Liver (tissue), 10 donors: ENCODE measurements at places on chromosomes 3 and 15.

DNA sequence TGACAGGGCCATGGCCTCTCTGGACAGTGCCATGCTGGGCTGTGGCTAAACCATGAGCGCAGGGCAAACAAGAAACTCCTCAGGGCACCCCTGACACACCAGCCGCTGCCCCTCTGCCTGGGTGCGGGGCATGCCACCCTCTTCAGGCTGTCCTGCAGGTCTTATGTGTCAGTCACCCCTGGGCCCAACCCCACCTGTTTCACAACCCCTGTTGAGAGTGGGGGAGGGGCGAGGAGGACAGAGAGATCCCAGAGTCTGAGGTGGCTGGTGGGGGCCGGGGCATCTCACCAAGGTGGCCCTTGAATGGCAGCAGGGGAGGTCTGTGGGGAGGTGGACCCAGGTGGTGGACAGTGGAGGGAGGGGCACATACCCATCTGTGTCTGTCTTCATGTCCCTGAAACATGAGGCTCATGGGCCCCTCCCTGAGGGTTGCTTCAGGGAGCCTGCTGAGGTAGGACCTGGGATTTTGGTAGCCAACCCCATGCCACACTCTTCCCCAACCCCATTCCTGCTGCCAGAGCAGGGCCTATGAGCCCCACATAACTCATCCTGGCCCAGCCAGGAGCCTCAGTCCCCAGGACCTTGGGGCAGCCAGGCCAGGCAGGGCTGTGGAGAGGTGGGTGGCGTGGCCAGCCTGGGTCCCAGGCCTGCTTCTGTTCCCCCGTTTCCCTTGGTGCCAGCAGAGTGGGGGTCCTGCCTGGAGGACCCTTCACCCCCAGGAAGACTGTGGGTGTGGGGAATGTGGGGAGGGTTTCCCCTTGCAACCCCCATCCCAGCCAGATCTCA lies 1.7 kb upstream of the STAB1 start:
- DNase-seq, result peak; percentile 46

GRCh38 chr15:68228971-68229385 lies 550 bp downstream of the CLN6 start:
- peak; percentile 39 for DNase-seq

GRCh38 chr3:185400866-185401265 lies 37.9 kb downstream of the MAP3K13 start:
- no peak for DNase-seq

DNA sequence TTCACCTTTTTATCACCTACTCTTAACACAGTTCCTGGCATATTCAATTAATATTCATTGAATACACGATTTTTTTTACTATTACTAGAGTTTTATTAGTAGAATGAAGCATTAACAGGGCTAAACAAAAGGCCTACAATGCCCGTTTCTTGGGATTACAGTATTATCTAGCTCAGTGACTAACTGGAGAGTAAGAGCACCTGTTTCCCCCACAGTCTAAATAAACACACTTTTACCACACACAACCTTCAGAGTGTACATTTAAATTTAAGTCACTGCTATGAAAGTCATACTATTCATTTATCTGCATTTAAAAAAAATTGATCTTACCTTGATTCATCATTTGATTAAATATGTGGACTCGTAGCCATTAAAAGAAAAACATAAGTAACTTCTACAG lies 74.8 kb downstream of the PLOD2 start:
- DNase-seq, result no peak

DNA sequence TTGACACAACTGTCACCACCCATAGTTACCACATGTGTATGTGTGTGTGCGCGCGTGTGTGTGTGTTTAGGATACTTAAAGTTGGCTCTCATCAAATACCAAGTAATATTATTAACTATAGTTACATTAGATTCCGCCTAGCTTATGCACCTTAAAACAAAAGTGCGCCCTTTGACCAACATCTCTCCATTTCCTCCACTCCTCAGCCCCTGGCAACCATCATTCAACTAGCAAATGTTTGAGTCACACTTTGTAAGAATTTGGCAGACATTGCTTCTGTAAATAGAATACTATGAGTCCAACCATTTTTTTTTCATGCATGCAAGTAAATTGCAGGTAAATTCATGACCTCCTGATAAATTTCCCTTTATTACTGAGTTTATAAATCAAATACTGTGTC lies 169.3 kb downstream of the GBE1 start:
- DNase-seq, result no peak

GRCh38 chr15:60251300-60252070 lies 146.3 kb downstream of the ANXA2 start:
- no peak for DNase-seq

DNA sequence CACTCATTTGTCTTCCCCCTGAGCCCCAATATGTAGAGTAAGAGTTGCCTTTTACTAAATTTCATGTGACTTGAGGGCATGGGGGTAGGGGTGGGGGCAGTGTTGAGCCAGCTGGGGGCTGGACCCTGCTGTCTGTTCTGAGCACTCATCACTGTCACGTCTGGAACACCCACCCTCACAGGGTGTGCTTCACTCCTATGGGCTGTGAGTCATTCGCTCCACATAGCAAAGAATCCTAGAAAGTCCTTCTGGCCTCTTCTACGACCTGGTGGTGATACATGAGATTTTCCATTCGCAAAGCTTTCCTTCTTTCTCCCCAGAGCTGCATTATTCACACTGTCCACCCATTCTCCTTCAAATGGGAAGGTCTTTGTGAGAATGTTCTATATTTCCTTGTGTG lies 43.6 kb upstream of the MGLL start:
- no peak for DNase-seq

DNA sequence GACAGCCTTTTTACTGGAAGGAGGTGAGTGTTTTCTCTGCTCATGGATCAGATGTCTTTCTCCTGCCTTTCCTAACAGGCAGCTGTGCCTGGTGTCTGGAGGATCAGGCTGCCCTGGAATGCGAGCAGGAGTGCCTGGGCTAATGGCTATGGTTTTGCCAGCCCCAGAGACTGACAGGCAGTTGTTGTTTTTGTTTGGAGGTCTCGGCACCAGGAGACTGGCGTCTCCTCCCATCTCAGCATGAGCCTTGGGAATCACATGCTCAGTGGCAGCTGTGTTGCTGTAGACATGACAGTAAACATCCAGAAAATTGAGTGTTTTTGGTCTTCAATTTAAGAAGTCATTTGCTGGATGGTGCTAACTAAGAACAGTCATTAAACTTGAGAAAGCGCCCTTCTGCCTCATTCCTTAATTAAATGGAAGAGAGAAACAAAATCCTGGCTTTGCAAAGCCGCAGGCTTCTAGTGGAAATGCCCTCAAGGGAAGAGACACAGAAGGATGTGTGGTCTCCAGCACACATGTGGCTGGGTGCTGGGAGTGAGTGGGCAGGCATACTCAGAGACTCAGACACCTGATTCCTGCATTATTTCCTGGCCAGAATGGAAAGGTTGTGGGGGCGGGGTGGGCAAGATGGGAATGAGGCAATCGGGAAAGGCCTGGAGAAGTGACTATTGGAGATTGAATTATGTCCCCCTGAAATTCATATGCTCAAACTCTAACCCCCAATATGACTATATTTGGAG lies 97.0 kb upstream of the NMNAT3 start:
- DNase-seq, result no peak

DNA sequence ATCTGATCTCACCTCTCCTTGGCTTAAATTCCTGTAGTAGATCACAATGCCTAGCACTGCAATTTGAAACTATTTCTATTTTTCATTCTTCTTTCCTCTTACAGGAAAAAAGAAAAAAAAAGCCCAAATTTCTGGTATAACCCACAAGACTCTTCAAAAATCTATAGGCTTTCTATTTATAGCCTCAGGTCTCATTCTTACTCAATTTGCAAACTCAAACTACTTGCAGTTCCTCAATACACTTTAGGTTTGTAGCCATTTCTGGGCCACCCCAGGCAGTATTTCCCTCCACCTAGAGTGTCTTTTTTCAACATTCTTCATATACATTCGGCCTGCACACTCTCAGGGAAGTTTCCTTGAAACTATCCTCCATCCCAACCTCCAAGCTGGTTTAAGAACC lies 169.0 kb downstream of the TBC1D5 start:
- DNase-seq, result no peak

DNA sequence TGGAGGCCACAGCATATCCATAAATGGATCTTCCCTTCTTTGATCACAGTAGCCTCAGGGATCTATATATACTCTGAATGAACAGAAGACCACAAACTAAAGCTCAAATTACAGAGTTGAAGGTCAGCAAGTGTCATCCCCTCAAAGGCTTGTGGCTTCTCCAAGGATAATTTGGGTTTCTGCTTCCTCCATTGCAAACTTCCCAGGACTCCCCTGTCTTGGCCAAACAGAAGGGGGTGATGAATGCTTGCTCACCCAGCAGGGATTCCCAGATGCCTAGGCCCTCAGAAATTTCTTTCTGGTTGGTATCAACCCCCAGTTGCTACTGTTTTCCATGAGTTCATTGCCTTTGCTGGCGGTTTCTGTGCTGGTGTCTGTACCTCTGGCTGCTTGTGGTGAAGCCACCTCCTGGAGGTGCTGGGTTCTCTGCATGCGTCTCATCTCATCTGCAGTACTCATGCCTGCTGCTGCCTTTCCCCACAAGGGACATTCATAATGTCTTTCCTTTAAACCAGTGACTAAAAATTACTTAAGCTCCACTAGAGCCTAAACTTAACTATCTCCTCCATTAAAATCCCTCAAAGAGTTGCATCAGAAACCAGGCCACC lies 17.7 kb downstream of the ENTPD3 start:
- no peak for DNase-seq

GRCh38 chr3:197216169-197216860 lies 82.1 kb downstream of the DLG1 start:
- no peak for DNase-seq

- no peak for DNase-seq
Measured at GRCh38 chr3:147425388-147425850, 16.3 kb downstream of the ZIC1 start.

DNA sequence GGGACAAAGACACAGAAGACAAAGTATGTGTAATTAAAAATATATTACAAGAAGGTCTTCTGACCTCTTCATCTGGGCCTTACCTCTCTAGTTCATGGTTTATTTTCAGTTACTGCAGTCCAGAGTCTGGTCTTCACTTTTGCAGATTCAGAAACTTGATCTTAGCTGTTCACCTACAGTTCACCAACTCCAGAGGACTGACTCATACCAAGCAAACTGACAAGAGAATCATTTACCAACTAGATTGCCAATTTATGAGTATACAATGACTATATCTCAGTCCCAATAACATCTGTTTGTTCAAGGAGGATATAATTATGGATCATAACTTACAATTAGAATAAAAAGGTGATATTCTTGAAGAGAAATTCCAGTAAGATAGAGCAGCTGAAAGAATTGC lies 9.0 kb downstream of the P2RY1 start:
- no peak for DNase-seq

- DNase-seq, result peak; percentile 71
Measured at GRCh38 chr15:94844538-94845389, 613.4 kb downstream of the MCTP2 start.

GRCh38 chr3:42957573-42957972 lies 21.5 kb upstream of the GASK1A start:
- no peak for DNase-seq

DNA sequence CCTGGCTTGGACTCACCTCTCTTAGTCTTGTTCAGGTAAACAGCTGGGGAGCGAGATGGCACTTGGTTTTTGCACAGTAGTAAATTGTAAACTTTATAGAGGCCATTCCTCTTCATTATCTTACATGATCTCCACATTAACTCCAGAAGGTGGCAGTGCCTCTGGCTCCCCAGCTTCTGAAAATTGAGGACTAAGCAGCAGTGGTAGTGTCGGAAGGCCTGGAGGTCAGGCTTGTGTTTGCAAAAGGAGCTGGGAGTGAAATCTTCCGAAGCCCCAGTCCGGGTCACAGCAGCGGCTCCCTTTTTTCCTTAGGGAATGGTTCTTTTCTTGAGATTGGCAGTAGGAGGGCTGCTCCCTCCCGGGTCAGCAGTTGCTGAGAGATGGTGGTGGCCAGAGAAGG lies 85.7 kb downstream of the FNDC3B start:
- no peak for DNase-seq

DNA sequence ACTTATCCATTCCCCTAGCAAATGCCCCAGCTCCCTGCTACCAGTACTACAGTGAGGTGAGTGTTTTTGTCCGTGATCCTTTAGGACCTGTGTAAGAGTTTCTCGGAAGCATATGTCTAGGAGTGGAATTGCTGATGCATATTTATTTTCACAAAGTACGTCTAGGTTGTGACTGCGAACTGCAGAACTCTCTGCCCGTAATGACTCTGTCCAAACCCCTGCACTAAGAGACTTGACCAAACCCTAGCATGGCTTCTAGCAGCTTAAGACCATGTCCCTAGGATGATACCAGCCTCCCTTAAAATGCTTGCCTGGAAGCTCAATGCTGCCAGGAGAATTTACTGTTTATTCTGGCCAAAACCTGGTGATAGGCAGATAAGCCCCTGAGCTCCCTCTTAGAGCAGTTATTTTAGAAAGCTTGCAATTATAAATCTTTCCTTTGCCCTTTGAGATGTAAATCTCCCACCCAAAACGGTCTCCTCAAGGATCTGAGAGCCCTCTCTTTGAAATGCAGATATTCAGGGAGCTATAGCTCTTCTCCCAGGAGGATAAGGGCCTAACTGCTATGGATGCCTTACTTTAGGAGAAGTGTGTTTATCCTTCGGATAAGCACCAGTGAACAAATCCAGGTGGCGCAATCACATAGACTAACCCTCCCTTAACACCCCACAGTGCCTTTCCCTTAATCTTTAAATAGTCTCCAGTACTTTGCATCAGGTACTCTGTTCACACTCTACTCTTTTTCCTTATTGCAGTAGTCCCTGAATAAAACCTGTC lies 14.7 kb upstream of the CA12 start:
- no peak for DNase-seq

DNA sequence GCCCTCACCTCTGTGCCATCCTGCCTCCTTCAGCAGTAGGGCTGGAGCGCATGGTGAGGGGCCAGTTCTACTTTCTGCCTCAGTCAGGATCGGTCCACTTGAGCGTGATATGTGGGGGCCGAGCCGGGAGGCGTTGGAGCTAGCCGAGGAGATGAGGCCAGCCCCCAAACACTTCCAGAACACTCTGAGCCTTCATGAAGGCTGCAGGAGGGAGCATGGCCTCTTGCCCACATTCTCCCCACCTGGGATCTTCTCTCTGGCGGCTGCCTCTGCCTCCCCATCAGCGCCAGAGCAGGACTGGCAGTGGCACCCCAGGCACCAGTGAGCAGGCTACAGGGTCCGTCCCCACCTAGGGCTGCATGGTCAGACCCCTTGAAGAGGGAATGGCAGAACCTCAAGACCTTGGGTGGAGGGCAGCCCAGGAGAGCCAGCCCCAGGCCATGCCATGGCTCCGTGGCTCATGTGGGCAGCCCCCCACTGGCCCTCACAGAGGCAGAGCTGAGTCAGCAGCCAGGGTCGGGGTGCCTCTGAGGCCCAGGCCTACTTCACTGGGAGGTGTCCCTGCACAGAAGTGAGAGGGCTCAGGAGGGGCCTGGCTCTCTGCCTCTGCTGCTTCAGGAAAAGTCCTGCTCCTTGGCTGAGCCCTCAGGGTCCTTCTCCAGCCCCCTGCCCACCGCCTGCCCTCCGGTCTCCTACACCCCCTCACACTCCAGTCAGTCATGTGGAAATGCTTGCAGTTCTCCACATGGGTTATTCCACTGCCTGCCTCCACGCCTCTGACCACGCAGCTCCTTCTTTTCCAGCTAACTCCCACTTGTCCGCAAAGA lies 28.1 kb upstream of the CYP11A1 start:
- no peak for DNase-seq
